ELR (cell line): ENCODE measurements at places on chromosomes 1 and 21.

DNA sequence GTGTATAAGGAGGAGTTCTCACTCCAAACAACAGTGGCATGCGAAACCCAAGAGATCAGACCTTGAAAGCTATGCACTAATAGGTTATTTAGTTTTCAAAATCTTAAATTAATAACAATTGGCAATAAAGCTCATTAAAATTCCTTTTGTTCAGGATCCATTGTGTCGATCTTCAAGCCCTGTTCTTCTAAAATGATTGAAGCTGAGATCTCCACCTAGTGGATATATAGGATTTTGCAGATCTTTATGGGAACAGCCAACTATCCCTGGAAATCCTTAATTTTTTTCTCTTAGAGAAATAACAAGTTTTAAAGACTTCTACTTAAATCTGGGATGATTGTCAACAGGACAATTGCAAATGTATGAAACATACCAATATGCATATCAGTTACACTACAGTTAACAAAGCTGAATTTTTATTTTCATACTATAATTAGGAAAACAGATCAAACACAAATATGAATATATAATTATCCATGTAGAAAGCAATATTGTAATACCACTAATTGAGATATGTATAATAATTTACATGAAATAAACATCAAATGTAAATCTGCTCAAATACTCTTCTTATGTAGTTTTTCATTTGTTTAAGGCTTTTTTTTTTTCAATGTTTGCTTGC is 43.3 kb downstream of the LRRC53 start:
- peak; percentile 57 for DNase-seq

GRCh38 chr1:172286629-172287076 is 133.8 kb upstream of the C1orf105 start:
- peak; percentile 67 for DNase-seq

DNA sequence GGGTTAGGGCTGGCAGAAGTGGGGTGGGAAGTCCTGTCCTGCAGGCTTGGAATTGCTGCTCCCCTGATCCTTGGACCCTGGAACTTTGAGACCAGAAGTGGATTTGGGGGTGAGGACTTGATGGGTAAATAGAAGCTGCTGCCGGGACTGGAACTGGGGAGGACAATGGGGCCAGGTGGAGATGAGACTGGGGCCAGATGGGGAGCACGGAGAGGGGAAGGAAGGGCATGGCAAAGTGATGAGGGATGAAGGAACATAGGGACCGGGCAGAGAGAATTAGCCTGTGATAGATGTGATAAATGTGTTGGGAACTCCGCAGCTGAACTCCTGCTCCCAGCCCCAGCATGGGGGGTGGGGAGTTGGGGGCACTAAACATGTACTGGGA is 637 bp downstream of the NHLH1 start:
- DNase-seq = no peak

DNA sequence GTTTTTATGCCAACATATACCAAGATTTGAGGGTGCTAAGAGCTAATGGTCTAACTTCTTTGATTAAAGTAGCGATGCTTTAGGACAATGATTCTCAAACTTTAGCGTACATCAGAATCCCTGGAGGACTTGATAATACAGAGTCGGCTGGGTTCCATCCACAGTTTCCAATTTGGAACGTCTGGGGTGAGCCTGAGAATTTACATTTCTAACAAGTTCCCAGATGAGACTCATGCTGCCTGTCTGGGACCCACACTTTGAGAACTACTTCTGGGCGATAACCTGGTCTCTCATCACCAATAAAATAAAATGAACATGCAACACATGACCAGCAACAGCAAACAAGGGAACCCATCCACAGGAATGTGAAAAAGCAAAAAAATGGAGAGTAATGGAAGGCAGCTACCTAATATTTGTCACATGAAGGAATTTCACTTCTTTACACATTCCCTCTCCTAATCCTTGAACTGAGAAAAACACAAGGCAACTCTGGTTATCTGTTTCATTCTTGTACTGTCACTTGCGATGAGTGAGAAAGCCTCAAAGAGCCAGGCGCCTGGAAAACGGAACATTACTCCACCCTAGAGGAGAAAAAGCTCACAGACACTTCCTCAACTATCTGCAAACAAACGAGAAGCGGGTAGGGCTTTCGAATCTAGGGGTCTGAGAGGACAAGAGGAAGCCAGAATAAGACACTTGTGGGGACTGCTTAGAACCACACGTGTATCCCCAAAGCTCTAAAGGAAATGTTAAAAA is 14.0 kb downstream of the HSF2BP start:
- DNase-seq = peak; percentile 79

- peak; percentile 41 for DNase-seq
These were observed 33.1 kb upstream of the ERRFI1 start for GRCh38 chr1:8059161-8059622.

DNA sequence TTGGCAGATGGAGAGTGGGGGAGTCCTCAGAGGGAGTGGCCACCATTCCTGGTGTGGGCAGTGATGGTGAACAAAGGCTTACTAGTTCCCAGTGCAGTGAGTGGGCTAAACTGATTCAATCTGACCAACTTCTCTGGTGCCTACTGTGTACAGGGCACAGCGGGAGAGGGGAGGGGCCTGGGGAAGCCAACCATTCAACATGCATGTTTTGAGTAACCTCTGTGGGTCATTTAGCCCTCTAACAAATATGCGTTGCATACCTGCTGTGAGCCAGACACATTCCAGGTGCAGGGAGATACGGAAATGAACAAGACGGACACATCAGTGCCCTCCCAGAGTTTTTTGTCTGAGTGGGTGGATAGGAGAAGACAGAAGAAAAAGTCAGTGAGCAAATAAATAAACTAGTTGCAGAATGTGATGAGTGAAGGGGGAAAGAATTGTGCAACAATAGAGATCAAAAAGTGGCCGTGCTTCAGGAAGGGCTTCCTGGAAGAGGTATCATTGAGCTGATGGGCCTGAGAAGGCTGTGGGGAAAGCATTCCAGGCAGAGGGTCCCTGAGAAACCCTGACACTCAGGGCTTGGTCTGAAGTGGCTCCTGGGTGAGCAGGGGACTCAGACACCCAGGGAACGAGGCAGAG is 78.8 kb downstream of the EPHB2 start:
- no peak for DNase-seq

DNA sequence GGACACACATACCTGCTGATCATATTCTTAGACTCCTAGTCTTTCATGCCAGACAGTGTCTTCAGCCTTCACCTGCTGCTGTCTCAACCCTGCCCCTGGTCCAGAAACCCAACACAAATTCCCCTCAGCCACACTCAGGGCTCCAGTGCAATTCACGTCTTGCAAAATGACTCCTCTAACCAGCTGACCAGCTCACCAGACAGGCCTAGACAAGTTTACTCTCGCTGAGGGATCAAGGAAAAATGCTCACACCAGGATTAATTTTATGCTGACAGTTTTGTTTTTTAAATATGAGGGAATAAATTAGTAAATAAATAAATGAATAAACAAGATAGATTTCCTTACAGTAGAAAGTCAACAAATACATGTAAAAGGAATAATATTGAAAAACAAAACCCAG is 28.5 kb downstream of the CCDC185 start:
- no peak for DNase-seq

DNA sequence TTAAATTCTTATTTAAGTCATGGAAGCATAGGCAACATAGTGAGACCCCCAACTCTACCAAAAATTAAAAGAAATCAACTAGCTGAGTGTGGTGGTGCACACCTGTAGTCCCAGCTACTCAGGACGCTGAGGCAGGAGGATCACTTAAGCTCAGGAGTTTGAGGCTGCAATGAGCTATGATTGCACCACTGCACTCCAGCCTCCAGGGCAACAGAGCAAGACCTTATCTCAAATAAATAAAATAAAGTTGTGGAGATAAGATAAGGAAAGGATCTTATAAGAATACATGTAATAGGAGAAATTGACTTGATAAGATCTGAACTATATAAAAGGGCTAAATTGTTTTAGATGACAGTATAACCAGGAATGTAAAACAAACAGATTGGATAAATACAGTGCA is 2.3 kb upstream of the BATF3 start:
- peak; percentile 6 for DNase-seq

DNA sequence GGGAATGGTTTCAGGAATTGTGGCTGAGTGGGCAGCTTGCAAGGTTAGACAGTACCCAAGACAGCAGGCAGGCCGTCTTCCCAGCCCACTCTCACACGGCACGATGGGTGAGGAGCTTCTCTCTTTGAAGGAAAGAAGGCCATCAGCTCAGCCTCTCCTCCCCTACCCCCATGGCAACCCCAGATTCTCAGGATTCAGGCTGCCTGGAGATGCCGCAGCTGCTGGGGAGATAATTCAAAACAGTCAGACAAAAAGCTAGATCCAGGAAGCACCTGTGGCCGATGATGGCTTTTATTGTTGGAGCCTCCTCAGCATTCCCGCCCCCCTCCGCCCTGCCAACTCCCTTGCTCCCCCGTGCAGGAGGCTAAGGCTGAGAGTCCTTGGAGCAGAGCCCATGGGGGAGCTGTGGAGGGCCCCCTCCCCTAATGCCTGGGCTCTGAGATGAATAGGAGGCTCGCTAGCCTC is 220.5 kb downstream of the TRABD2B start:
- no peak for DNase-seq

GRCh38 chr1:174405219-174405618 is 42.5 kb upstream of the GPR52 start:
- DNase-seq = peak; percentile 5

- peak; percentile 35 for DNase-seq
These were observed 995 bp upstream of the KIF26B start for GRCh38 chr1:245153552-245154428.

GRCh38 chr1:54047384-54048305 is 5.4 kb downstream of the TMEM59 start:
- DNase-seq = peak; percentile 44

GRCh38 chr1:161046605-161047228 is 940 bp upstream of the USF1 start:
- no peak for DNase-seq

GRCh38 chr1:62097464-62097863 is 97.2 kb upstream of the L1TD1 start:
- no peak for DNase-seq

GRCh38 chr1:62274496-62275485 is 44.4 kb downstream of the KANK4 start:
- no peak for DNase-seq

DNA sequence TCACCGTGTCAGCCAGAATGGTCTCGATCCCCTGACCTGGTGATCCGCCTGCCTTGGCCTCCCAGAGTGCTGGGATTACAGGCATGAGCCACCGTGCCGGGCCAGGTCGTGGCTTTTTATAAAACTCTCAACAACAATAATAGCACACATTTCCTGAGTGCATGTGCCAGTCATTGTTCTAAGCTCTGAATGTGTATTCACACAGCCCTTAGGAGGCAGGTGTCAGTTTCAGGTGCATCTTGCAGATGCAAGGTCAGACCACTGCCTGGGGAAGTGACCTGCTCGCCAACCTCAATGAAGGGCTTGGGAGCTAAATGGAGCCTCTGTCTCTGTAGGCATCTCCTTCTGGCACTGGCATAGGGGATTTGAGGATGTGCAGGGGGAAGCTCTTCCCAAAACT is 1.6 kb upstream of the LEFTY2 start:
- no peak for DNase-seq

GRCh38 chr1:178580096-178580495 is 67.2 kb downstream of the TEX35 start:
- DNase-seq = no peak

DNA sequence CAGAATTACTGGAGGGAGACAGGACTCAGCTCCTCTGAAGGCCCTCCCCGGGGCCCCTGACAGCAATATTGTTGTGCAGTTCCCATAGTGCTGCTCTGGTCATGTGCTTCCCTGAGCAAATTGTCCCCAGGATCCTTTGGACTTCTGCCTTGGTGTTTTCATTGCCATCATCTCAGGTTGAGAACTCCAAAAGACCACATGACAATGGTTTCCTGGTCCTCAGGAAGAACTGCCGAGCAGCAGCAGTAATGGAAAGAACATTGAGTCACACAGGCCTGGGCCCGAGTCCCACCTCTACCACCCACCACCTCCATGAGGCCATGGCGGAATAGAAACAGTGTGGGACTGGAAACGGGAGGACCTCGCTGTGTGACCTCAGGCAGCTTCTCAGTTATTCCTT is 6.3 kb upstream of the CTTNBP2NL start:
- no peak for DNase-seq

- DNase-seq = no peak
These were observed 573 bp downstream of the TRIM63 start for GRCh38 chr1:26066857-26067256.

GRCh38 chr1:199447906-199448305 is 579.6 kb upstream of the NR5A2 start:
- DNase-seq = no peak

GRCh38 chr1:72119491-72119890 is 162.8 kb downstream of the NEGR1 start:
- DNase-seq = no peak

- DNase-seq = peak; percentile 7
These were observed 68.0 kb downstream of the PDE9A start for GRCh38 chr21:42721341-42721824.

- DNase-seq = no peak
These were observed 14.9 kb downstream of the ETV3L start for GRCh38 chr1:157084720-157085119.

DNA sequence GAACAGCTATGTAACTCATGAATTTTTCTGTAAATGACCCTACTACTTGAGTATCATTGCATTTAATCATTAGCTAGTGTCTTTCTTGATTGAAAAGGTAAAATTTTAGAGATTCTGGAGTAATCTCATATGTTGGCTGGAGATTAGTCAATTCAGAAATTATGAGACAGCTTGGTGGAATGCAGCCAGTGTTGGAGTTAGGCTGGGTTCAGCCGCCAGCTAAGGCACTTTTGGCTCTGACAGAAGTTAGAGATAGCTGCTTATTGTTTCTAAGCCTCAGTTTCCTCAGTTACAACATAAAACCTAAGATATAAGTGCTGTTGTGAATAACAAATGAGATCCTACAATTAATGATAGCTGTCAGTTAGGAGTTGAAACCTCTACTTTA is 49.4 kb downstream of the TBCE start:
- DNase-seq = peak; percentile 75

DNA sequence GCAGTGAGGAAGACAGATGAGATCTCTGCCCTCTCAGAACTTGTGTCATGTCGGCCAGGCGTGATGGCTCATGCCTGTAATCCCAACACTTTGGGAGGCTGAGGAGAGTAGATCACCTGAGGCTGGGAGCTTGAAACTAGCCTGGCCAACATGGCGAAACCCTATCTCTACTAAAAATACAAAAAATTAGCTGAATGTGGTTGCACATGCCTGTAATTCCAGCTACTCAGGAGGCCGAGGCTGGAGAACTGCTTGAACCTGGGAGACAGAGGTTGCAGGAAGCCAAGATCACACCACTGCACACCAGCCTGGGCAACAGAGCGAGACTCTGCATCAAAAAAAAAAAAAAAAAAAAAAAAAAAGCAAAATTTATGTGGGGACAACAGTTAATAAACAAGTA is 40.9 kb upstream of the RALGPS2 start:
- DNase-seq = no peak

DNA sequence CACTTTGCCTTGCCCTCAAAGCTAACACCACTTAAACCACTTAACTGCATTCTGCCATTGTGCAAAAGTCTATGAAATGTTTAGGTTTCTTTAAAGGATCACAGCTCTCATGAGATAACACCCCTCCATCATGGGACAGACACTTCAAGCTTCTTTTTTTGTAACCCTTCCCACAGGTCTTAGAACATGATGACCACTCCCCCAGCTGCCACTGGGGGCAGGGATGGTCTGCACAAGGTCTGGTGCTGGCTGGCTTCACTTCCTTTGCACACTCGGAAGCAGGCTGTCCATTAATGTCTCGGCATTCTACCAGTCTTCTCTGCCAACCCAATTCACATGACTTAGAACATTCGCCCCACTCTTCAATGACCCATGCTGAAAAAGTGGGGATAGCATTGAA is 7.7 kb downstream of the ADAMTS1 start:
- DNase-seq = no peak
